ENCODE measurements at places on chromosomes 1 and 21.

DNA sequence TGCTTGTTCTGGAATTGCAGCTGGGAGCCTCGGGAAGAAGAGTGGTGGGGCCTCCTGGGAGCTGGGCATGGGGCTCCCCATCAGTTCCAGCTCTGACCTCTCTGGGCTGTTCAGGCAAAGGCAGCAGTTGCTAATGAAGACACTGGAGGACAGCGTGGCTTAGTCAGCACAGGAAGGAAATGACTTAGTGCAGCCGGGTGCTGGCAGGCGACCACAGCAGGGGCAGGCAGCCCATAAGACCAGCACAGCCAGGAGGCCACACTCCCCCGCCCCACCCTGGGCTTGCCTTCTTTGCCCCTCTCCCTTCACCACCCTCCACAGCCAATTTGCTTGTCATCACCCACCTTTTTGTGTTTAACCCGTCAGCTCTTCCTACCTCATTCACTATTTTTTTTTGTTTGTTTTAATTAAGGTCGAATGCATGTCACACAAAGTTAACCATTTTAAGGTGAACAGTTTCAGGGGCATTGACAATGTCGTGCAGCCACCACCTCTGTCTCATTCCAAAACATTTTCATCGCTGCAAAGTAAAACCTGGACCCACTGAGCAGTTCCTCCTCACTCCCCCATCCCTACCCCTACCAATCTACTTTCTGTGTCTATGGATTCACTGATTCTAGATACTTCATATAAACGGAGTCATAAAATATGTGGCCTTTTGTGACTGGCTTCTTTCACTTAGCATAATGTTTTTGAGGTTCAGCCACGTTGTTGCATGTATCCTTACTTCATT is 10.9 kb downstream of the OLIG2 start:
- no peak for DNase-seq

GRCh38 chr1:18128298-18128697 is 20.7 kb downstream of the IGSF21 start:
- no peak for DNase-seq

- DNase-seq = no peak
These were observed 80.9 kb downstream of the LHX9 start for GRCh38 chr1:197998110-197998509.

DNA sequence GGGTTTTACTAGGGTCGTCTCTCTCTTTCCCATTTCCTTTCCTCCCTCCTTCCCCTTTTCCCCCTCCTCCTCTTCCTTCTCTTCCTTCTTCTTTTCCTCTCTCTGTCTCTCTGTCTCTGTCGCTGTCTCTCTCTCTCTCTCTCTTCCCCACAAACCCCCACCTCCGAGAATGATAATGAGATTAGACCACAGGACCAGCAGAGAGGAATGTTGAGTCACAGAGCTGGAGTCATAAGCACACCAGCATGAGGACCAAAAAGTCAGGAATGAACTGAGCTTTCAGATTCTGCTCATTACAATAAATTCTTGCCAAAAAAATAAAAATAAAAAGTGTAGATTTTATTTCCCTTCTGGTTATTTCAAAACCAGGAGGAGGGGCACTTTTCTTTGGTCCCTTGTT is 377.4 kb downstream of the LTN1 start:
- DNase-seq = no peak

DNA sequence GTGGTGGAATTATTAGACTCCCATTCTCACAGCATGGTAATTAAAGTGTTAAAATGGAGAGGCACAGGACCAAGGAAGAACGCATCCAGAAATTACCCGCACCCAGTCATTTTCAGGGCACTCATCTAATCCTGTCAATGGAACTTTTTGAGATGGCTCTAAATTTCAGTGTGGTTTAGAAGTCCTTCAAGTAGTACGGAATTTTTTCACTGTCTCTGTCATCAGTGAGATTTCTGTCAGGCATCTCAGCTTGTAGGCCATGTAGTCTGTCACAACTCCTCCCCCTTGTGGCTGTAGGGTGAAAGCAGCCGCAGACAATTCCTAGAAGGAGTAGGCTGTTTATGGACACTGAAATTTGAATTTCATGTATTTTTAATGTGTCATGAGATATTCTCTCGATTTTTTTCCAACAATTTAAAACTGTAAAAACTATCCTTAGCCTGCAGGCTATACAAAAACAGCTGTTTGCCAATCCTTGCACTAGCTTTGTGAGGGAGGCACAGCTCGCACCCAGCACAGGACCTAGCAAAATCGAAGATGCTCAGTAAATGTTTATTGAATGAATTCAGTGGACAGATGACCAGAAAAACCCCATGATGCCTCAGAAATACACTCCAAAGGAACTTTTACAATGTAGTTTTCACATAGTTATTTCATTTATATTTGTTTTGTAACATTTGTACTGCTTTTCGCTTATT is 6.6 kb upstream of the NUP133 start:
- DNase-seq = peak; percentile 56

DNA sequence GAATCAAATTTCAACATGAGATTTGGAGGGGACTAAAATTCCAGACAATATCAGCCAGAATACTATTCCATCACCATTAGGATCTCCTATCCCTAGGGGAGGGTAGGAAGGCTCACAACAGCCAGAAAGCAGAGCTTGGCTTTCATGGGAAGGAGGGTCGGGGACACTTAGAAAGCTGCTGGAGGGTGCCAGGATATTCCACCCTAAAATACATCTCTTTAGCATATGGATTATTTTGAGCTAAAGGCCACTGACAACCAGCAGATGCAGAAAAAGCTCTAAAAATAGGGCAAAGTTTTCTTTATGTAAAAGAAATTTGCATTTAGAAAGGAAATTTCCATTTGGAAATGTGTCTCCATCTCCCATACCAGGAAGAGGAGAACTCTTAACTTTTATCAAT is 54.3 kb upstream of the PCP4 start:
- DNase-seq = no peak

DNA sequence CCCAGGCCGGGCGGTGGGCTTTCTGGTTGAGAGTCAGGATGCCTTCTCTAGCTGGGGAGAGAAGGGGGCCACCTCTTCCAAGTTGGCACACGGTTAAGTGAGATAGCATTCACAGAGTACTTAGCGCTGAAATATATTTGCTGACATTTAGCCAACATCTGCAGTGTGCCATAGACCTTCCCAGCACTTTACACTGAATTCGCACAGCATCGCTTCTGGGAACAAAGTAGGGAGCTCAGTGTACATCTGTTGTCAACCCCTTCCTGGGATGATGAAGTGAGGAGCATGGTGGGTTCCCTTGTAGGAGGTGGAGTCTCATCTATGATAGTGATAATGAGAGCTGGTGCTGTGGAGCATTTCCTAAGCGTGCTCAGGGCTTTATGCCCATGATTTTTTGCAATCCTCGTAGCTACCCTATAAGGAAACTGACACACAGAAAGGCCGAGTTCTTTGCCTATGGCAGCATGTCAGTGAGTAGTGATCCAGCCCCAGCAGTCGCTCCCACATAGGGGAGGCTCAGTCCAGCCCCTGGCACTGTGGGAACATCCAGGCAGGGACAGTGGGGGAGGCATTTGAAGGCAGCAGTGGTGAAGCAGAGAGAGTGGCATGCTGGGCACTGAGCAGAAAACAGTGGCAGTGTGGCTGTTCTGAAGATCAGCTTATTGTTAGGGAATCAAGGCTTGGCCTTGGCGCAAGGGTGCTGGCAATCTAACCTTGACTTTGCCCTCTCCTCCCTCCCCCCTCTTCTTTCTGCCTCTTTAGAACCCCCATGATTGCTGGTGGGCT is 176.2 kb downstream of the PGBD5 start:
- no peak for DNase-seq

DNA sequence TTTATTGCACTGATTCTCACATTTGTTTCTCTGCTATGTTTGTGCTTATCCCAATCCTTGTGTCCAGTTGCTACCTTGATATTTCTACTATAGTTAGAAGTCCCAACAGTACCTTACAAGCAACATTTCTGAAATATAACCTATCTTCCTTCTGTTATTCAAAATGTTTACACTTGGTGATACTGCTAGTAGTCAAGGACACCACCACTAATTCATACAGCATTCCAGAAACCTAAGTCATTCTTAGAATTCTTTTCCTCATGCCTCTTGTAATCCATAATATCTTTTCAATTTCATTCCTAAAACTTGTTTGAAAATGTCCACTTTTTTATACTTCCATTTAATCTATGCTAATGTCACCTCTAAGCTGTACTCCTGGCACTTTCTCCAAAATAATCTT is 2132.1 kb downstream of the NCAM2 start:
- no peak for DNase-seq
